ENCODE measurements at places on chromosomes 4 and X.

GRCh38 chr4:52201715-52202114, 150.6 kb downstream of the SPATA18 start:
- DNase-seq: no peak

DNA sequence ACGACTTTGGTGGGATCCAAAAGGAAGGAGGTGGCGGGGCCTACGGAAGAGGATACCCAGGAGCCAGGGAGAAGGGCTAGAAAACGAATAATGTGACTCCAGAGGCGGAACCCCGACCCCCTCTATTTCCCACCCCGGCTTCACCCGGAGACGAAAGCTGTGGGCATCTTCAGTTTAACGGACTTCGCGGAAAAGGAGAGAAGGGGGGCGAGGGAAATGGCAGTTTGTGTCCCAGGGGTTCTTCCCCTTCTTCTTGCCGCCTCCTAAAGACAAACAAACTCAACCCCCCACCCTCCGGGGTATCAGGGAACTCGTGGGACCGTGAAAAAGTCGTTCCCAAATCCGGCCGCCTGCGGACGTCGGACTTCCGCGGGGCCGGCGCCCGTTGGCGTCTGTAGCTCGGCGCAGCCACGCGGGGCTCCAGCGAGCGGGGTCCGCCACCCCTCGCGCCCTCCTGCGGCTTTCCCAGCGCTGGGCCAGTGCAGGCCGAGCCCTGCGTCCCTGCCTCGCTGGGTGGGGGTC, 3.6 kb upstream of the LEF1 start:
- DNase-seq: no peak

GRCh38 chrX:20204351-20204750, 62.4 kb downstream of the RPS6KA3 start:
- no peak for DNase-seq

DNA sequence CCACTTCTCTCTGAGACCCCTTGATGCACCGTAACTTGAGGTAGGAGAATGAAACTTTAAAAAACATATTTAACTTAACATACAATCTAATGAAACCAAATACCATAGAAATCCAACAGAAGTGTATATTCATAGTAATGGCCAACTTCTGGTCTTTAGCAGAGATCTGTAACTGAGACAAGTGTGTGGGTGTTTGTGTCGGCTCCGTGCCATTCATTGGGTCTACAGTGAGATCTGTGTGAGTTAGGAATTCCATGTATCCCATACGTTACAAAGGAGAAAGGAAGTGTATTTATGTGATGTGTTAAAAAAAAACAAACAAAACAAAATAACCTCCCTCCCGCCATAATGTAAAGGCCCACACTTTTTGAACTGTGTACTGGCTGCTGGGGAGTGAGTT, 348.0 kb upstream of the NR3C2 start:
- DNase-seq: no peak

DNA sequence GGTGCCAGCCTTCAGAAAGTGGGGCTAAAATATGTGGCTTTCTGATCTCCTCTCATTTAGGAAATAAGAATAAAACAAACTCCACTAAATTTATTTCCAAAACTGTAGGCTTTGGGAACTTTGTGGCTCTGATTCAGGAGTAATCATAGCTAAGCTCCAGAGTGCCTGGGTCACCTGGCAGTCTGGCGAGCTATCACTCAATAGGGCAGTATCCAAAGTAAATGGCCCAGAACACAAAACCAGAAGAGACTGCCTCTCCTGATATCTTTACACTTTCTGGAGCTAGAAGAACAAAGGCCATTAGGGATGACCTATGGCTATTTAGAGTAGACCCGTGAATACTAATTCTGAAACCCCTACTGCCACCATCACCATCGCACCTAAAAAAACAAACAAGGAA, 17.0 kb upstream of the PPARGC1A start:
- no peak for DNase-seq

GRCh38 chrX:46180258-46180687, 364.9 kb downstream of the ZNF674 start:
- DNase-seq: no peak

DNA sequence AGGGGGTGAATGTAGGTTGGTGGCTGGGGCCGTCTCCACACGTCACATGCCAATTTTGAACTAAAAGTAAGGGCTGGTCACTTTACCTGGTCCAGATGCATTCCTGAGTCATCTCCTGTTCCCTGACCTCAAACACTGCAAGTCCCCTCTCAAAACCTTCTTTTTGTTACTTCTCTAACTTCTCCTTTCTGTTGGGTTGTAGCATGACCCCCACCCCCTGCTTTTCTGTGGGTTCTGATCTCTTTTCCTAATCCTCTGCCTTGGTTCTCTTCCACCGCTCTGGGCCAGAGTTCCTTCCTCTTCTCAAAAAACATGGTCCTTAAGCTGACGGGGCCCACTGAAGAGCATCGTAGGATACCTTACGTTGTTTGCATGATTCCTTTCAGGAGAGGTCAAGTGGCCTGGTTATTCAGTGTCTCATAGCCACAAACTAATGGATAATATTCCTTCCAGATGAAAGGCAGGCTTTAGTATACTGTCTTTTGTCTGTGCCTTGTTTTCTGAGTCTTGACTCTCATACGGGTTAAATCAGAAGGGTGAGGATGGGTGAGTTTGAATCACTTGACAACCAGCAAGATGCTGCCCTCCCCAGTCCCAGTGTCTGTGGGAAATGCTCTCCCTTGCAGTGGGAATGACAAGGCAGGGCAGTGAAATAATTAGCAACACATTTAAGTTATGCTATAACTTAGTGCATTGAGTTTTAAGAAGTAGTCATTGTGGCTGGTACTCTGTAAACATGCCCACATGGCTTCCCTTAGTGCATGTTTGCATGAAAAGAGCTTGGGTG, 15.1 kb downstream of the SMS start:
- DNase-seq: no peak

- DNase-seq: no peak
Measured at GRCh38 chr4:182495645-182496385, 252.6 kb downstream of the TENM3 start.

DNA sequence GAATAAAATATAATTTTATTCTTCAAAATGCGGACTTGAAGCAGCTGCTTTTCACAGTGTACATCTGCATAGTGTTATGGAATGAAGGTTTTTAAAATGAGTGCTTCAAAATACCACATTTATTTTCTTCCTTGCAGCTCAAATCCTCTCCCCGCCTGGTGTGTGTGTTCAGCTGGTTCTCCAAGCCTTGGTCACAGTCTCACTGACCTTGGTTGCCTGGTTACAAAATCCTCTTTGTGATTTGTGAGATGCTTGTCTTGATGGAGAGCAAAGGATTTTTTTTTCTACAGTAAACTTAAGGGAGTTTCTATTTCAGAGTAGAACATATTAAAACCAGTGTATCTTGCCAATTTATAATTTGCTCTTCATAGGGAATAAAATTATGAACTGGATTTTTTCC, 139.2 kb downstream of the PCDH18 start:
- peak; percentile 42 for DNase-seq

DNA sequence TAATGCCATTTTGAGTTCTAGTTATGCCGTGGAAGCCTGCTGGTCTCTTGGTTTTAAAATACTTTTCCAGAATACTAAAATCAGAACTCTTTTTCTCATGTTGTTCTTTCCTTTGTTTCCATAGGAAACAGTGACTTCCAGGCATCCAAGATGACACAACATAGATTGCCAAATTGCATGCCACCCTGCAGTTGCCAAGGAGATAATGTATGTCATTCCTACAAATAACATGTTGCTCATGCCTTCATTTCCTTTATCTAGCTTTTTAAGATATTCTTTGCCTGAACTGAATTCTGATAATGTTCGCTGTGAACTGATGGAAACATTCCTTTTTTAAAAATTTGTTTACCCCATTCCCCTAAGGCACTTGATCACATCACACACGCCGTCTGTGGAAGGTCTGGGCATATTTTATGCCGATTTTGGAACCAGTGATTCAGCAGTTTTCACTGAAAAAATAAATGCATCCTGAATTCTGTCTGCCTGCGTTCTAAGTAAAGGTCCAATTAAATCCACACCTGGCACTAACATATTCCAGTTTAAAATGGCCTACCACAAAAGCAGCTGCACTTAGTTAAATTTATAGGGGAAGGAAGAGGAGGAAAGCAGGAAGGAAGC, 38.0 kb upstream of the COX7B2 start:
- DNase-seq: no peak

GRCh38 chr4:38152305-38152704, 192.1 kb downstream of the PTTG2 start:
- DNase-seq: no peak

- no peak for DNase-seq
Measured at GRCh38 chr4:25032126-25032525, 1.4 kb upstream of the LGI2 start.

- no peak for DNase-seq
Measured at GRCh38 chrX:50638123-50638522, 167.5 kb upstream of the DGKK start.

DNA sequence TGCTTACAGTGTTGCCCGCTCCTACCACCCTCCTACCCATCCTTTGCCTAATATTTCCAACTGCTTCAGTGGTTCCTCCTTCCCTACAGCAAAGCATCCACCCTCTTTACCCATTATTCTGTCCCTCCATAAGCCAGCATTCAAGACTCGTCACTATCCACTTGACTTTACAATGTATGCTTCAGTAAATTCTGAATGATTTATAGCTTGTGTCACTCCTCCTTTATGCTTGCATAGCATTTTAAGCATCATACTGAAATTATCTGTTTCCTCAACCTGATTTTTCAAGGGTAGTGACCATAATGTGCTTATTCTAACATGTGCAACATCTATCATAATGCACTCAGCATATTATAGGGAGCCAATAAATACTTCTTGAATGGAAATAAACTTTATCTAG, 365.5 kb downstream of the RAB28 start:
- no peak for DNase-seq

DNA sequence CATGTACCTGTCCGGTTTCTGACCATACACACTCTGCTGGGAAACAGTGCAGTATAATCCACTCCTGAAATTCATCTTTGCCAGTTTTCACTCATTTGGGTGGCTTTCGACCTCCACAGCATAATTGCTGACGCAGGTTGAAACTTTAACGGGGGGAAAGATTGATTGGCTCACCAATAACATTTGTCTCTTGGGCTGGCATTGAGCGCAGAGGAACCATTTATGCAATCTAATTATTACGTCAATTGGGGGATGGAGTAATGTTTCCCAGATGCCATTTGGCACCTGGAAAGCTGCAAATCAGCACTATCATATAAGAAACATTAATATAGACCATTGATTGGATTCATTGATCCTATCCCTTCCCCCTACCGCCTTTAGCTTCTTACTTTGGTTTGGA, 24.1 kb upstream of the ARHGAP36 start:
- no peak for DNase-seq

DNA sequence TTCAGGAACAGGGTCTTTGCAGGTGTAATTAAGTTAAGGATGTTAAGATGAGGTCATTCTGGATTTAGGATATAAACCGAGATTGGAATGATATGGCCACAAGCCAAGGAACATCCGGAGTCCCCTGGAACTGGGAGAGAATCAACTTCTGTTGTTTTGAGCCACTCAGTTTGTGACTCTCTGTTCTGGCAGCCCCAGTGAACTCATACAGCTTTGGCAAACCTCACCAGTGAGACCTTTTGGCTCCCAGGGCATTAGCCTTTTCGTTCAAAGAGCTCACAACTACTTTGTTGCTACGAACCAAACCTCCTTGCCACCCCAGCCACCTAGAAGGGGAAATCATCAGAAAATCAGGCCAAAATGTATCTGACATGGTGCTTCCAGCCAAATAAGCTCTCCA, 80.4 kb downstream of the MTMR1 start:
- no peak for DNase-seq

- DNase-seq: no peak
Measured at GRCh38 chrX:16836371-16836770, 33.8 kb downstream of the RBBP7 start.

DNA sequence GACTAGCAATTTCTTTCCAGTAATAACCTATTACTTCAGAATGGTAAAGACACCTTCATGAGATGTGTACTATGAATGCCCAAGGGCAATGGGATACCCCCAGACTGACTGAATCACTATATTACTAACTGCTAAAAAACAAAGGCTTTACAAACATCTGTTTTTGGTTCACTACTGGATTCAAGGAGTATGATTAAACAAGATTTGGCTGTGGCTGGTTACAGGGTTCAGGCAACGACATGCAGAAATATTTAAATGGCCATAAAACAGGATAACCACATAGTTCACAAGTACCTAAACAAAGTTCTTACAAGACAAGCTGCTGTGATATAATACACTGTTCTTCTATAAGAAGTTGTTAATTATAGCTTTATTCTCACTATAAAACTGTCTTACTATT, 128.2 kb downstream of the FRYL start:
- no peak for DNase-seq

DNA sequence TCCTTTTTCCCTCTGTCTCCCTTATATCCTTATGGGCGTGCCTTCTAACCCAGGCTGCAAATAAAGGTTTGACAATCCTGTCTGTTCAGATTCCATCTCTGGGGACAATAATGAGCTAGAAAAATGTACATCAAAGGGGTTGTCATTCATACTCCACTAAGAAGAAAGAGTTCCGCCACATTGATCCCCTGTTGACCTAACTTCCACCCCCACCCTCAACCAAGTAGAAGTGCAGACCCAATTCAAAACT, 541 bp upstream of the GABRA3 start:
- no peak for DNase-seq

DNA sequence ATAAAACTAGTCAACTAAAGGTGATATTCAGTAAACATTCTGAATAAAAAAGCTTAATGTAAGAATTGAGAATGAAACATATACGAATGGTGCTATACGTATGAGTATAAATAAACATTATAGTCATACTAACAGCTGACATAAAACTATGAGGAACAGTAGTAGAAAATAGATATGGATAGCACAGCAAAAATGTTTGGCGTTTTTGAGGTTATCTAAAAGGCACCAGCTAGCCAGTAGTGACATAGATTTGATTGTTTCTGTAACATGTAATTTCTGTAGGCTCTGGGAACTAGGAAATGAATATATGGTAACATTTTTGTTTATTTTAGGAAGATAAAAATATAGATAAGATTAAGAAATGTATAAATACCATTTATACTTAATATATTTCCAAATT, 69.3 kb downstream of the SNX25 start:
- DNase-seq: no peak

DNA sequence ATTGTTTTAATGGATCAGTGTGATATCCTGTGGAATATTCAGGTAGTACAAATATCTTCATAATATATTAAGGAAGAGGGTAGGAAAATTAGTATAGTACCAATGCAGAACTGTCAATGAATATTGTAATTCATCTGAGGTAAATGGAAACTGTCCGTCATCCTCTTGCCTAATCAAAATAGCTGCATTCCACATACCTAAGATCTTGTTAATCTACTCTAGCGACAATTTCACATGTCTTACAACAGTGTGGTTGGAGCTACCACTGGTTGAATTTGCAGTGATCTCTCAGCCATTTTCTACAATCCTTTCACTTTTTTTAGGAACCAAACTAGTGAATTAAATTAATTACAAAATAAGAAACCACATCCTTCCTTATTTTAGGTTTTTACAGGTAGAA, 117.5 kb downstream of the PCDH18 start:
- no peak for DNase-seq
